Parietal lobe (tissue), 2 donors: ENCODE measurements at places on chromosomes 13 and 19. TPM values are rescaled to one million over a fixed set of nuclear protein-coding genes. Genes with fewer than 3 reads are reported as not detected.

ATCAY gene
- 109 TPM for total RNA-seq

VSTM2B gene
- total RNA-seq, result 18.8 TPM

DCT gene
- 0.63 TPM for total RNA-seq

ZSWIM4 gene
- 17.5 TPM for total RNA-seq

ATP4A gene
- not detected for total RNA-seq

RUBCNL gene
- 3.4 TPM for total RNA-seq

TNNI3 gene
- 0.94 TPM for total RNA-seq

KRI1 gene
- 4.7 TPM for total RNA-seq

PSG2 gene
- total RNA-seq, result not detected

MEIS3 gene
- 94.8 TPM for total RNA-seq
